Hematopoietic multipotent progenitor cell treated with erythropoietin and hydrocortisone succinate and interleukin-3 and kit ligand, for 4 days (in vitro differentiated cells): ENCODE measurements at places on chromosomes 6 and 20.

DNA sequence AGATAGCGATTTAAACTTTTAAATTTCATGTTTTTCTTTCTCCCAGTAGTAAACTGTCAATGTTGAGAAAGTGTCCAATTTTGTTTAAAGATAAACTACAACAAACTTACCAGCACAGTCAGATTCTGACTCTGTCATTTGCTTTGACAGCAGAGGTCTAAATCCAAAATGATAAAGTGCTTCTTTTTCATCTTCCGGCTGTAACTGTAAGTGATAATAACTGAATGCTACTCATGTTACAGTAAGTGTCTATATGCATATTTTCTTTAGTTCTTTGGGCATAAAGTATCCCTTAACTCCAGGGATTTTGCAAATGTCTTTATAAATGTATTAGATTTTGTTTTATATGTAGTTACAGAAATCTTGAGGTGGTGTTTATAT is 610.4 kb downstream of the RFPL4B start:
- DNase-seq, result no peak

DNA sequence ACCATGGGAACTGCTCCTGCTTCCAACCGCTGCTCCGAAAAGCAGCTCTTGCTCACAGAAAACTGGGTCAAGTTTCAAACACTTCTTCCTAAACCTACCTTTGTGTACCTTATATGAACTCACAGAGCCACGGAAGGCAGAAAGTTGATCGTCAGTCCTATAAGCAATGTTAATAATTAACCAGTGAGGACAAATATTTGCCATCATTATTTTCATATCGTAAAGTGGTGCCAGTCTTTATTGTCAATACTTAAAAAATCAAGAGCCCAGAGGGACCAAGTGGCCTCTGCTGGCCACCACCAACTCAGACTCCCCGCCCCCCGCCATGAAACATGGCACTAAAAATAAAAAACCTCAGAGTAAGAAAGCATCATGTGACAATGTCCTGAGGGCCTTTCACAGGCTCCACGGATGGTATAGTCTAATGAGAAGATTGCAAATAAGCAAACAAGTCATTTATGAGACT is 9.1 kb upstream of the PBOV1 start:
- no peak for DNase-seq

DNA sequence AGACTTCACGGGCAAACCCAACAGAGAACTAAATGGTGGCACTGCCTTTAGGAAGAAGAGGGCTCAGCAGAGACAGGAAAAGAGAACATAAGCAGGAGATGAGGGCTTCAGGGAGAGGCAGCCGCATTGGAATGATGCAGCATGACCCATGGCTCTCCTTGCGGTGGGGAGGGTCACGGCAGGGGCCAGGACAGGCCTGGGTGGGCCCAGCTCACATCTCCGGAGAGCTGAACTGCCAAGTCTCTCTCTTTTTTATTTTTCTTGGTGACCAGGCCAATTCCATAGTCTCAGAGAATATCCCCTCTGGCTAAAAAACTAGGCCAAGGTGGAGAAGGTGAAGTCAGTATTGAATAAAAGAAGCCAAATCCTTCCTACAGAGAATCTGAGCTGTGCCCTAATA is 77.5 kb upstream of the TRAF3IP2 start:
- no peak for DNase-seq

DNA sequence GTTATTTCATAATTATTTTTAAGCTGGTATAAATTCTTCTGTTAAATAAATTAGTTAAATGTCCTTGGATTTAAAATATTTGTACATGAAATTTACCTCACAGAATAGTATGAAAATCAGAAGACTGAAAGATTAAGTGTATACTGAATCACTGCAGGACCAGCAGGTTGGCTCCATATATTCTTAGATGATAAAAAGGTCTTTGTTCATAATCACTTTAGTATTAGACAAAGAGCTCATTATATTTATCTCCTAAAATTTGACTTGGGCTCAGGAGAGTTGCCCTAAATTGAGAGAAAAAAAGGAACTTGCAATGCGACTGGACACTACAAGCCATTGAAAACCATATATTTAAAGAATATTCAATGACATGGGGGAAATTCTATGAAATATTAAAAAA is 766.4 kb upstream of the CITED2 start:
- DNase-seq, result no peak

DNA sequence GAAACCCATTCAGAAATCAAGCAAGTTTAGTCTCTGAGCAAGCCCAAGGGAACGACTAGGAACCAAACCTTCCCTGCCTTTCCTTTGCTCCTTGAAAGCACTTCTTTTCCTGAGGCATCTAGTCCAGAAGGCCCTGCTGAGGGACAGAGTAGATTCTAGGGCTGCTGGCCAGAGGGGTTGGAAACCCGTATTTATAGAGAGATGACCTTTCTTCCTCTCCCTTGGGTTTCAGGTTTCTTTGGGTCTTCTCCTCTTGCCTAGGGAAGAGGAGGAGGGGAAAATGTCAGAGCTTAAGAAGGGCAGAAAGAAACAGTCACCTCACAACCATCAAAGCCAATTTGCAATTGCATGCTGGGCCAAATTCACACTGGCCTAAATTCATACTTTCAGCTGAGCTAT is 5.8 kb downstream of the APOBEC2 start:
- DNase-seq, result no peak

- peak; percentile 8 for DNase-seq
Measured at GRCh38 chr6:44708208-44708607, 320.7 kb downstream of the CDC5L start.

- DNase-seq, result no peak
Measured at GRCh38 chr6:47715782-47716181, 17.4 kb downstream of the ADGRF4 start.

GRCh38 chr6:33944686-33945411 is 141.0 kb upstream of the MLN start:
- DNase-seq, result no peak

DNA sequence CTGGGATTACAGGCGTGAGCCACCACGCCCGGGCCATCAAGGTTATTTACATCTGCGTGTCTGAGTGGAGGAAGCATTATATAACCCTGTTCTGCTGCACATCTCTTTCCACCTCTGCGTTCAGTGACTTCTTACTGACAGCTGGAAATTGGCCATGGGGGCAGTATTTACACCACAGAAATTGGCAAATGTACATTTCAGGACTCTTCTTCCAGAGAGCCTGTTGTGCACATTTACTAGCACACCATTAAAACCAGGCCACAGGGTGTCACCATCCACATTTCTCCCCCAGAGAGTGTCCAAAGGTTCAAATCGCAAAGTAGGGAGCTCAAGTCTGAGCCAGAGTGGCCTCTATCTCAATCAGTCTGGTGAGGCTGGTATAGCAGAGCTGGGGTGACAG is 62.9 kb upstream of the SNX9 start:
- no peak for DNase-seq

- DNase-seq, result no peak
Measured at GRCh38 chr20:9344083-9344920, 170.1 kb upstream of the LAMP5 start.

DNA sequence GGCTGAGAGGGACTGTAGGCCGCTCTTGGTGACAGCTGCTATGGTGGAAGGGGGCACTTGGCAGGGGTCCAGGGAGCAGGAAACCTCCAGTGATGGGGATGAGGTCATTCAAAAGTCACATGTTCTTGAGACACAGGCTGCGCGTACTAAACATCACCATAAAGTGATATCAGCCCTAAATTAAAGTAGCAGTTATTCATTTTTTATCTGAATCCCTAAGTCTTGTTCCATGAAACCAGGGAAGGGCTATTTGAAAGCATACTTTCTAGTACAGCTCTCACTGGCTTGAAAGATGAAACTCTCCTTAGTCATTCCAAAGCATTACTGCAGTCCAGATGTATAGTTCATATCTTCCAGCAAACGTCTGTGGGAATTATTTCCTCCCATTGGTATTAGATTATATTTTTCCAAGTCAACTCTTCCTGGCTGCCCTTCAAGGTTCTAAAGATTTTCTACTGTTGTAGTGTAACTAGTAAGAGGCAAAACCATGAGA is 373.1 kb downstream of the CD109 start:
- DNase-seq, result no peak

- DNase-seq, result no peak
Measured at GRCh38 chr6:46993846-46994245, 48.3 kb downstream of the ADGRF1 start.

- DNase-seq, result peak; percentile 14
Measured at GRCh38 chr20:50113420-50114224, 672 bp upstream of the UBE2V1 start.

DNA sequence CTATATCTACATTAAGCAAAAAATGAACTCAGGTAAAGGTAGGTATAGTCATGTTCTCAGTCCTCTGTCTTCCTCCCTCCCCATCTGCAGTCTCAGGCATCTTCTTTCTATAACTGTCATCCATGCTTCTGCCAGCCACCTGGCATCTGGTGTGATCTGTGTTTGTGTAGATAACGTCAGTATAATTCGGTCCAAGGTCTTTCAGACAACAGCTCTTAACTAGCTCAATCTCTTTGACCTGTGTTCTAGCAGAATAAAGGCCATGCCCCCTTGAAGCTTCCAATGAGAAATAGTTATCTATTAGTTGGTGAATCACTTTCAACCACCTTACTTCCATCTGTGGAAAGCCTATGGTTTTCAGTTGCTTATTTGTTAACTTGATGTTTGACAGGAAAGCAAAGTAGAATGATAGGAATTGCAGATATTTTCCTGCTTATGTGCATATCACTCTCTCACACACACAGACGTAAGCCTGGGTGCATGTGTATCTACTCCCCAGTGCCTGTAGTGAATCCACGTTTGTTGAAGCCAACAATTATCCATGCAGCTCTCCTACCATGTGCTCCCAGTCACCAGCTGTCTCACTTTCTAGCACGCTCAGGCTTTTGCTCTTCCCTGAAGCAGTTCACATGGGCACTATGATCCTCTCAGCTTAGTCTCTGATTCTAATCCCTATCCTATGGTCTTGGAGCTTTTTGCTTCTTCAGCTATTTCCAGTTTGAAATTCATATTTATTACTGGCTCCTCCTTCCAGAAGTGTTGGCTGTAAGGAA is 433.7 kb upstream of the MANEA start:
- DNase-seq, result no peak

- no peak for DNase-seq
Measured at GRCh38 chr20:5192570-5193431, 66.0 kb downstream of the CDS2 start.

GRCh38 chr6:44431118-44431725 is 43.7 kb downstream of the CDC5L start:
- DNase-seq, result peak; percentile 83

DNA sequence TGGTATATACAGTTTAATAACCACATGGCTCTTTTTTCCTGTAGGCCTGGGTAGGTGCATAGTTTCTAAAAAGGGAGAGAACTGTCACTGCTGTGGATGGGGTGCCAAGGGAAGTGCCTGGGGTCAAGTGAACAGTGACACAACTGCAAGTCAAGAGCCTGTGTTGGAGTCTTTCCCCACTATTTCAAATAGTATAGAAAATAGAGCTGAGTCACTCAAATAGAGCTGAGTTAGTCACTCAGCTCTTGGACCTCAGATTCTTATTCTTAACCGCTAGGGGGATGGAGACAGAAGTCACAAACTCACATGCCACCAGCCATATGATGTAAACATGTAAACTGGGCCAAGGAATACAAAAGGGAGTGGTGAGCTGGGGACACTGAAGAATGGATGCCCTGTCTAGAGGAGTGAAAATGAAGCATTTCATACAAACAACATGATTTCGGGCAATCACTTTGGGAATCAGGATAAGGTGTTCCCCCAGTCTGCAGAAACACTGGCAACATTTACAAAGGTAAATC is 2.1 kb downstream of the NQO2 start:
- DNase-seq, result peak; percentile 95

GRCh38 chr6:119683031-119683430 is 333.5 kb upstream of the MAN1A1 start:
- no peak for DNase-seq

- no peak for DNase-seq
Measured at GRCh38 chr20:29741594-29741893, 1515.9 kb upstream of the DEFB115 start.

GRCh38 chr6:21161707-21162106 is 431.8 kb upstream of the SOX4 start:
- peak; percentile 18 for DNase-seq

DNA sequence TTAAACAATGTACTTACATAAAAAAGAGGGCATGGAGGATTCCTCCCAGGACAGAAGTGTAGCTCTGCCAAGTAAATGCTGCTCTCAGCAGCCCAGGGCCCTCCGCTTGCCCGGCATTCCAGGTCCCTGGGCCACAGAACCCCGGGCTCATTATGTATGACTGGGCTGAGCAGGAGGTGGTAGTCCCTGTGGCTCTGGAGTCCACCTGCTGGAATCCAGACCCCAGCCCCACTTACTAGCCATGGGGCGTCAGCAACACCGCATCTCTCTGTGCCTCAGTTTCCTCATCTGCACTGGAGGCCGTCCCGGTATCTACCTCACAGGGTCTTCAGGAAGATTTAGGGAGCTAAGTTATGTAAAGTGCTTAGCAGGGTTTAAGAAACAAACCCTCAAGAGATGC is 55.4 kb downstream of the PSMG4 start:
- no peak for DNase-seq

- DNase-seq, result peak; percentile 1
Measured at GRCh38 chr6:153301602-153302001, 170.5 kb upstream of the RGS17 start.
